ENCODE measurements at places on chromosomes 6 and 20.

DNA sequence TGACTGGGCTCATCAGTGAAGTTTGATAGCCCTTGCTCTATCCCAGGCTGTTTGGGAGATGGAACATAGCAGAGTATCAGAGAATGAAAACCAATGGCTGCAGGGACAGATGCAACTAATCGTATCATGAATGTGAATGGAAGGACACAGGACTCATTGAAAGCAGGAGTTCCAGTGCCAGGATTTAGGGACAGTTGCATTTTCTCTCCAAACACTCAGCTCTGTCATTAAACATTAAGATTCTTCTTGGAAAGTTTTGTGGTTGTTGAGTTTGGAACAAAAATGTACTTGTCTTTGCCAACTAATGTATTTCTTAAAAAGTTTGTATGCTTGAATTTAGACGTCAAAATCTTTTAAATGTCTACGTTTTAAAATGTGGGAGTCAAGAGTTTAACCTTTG lies 31.0 kb upstream of the GSTA5 start:
- DNase-seq: no peak

DNA sequence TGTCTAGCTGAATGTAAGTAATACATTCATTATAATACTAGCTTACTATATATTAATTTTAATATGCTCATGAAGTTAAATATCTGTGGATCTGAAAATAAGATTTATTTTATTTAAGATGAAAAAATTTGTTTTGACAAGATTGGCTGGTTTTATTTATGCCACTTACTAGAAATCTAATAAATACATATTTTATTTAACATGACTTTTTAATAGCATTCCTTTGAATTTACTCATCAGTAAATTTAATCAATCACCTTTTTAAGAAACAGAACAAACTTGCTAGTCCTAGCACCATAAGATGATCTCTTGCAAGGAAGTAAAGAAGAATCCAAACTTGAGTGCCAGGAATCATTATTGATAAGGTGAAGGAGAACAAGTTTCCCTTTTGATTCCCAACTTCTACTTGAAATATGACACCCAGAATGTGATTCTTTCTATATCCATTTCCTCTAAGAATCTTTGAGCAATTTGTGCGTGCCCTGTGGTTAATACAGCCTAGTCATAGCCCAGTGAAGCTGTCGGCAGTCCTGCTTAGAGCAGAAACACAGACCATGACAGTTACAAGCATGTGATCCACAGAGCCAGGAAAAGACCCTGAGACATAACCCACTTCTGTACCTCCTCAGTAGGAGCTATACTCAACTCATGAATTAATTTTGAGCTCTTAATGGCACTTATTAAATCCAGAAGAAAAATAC lies 282.3 kb upstream of the QKI start:
- no peak for DNase-seq

DNA sequence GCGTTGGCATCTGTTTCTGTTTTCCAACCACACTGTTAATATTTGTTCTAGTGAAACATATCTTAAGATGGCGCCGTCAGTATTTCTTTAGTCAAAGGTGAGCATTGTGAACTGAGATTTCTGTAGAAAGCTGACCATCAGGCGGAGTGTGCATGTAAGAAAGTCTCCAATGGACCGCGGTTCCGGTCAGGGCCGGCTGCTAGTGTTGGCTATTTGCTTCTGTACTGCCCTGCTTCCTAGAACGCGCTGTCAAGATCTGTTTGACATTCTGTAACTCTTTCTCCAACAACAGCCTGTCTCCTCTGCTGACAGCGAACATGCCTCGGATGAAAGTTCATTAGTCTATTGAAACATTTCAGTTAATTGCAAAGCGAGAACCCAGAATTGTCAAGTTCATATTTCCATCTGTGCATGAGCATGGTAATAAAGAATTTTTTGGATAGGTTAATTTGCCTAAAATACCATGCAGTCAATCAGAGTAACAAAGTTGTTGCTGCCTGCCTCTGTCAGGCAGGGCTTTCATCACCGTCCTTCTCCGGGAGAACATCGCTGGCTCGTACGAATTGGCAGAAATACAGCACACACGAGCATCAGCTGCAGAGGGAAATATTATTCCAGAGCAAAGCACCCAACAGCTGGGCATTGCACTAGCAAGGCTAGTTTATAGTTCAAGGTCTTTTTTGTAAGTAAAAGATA lies 369.1 kb downstream of the CDH4 start:
- no peak for DNase-seq

GRCh38 chr6:30857549-30857948 lies 26.8 kb upstream of the DDR1 start:
- no peak for DNase-seq

DNA sequence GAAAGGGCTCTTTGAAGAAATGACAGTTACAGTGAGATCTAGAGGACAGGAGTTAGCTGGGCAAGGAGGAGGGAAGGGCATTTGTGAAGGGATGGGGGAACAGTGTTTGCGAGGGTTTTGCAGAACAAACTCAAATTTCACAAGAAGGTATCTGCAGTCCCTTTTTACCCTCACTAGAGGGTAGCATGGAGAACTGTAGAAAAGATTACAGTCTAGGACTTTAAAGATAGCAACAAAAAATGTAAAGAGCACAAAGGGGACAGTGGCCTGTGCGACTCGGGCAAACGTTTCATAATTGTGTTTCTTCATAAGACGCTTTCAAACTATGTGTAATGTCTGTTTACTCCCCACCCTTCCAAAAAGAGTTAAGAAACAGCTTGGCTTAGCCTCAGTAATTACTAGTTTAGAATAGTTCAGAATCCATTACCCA lies 21.2 kb upstream of the ASXL1 start:
- DNase-seq: no peak

DNA sequence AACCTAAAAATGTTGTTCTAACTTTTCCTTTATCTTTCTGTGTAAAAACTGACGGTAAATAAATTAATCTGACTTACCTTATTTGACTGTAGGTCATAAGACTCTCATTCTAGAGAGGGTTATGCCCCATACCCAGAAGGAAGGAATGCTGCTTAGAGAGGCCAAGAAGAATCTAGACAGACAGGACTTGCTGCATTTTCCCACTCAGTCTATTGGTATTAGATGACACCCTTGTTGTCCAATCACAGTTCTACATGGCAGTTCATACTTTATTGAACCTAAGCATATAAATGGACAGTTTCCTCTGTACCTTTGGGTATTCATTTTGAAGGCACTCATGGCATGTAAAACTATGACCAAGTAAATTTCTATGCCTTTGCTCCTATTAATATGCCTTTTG lies 359.6 kb upstream of the ID4 start:
- DNase-seq: no peak

DNA sequence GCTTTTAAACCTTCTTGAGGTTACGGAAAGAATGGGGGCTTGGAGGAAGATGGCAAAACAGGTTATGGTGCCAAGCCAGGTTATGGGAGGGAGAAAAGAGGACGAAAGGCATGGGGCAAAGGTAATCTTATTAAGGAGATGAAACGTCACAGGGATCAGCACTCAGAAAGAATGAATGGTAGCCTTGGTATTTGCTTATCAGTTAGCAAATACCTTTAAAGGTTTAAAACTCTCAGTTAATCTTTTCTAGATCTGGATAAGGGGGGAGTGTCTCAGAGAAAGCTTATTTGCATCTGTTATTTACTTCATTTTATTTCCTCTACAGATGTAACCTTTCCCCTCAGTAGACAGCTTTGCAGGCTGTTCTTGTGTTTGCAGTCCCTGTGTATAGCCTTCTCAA lies 55.5 kb upstream of the EEF1E1 start:
- no peak for DNase-seq

- DNase-seq: no peak
These were observed 70.4 kb upstream of the CDYL start for GRCh38 chr6:4705809-4706208.

GRCh38 chr6:33171016-33171879 lies 21.0 kb downstream of the COL11A2 start:
- no peak for DNase-seq

DNA sequence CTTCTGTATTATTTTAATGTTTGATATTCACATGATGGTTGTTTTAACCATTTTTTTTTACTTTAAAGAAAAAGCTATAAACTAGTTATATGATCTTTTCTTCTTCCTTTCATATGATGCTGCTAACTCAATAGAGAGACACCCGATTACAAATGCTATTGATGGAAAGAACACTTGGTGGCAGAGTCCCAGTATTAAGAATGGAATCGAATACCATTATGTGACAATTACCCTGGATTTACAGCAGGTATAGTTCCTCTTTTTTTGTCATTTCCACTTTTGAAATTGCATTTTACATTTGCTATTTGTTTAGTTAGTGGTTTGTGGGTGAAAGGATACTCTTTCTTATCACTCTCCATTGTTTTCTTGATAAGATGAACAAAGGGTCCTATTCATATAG lies 176.7 kb downstream of the LAMA2 start:
- DNase-seq: no peak

GRCh38 chr6:55943329-55943728 lies 67.9 kb upstream of the BMP5 start:
- DNase-seq: no peak
